T-helper 1 cell treated with Interleukin-12 subunit alpha and Interleukin-12 subunit beta and Interleukin-4 antibody, amounts not matched to agents 30 ng/mL and 1 ng/mL, for 36 hours (primary cell): ENCODE measurements at places on chromosomes 5 and 9. TPM values are rescaled to one million over a fixed set of nuclear protein-coding genes. Genes with fewer than 3 reads are reported as not detected.

OMD gene
- not detected in 2 replicates for total RNA-seq

CDC20B gene
- total RNA-seq: 0.12 and 0.17 TPM in 2 replicates

TMC1 gene
- 0.27 TPM in 1 of 2 replicates, not detected in the other for total RNA-seq

IGFBPL1 gene
- not detected in 2 replicates for total RNA-seq

ADGRV1 gene
- 0.05 TPM in 1 of 2 replicates, not detected in the other for total RNA-seq

PPP1R26 gene
- total RNA-seq: 0.07 and 0.49 TPM in 2 replicates

IRF1 gene
- 533 and 545 TPM in 2 replicates for total RNA-seq

OTULINL gene
- total RNA-seq: 23.9 and 26.6 TPM in 2 replicates

SPINK5 gene
- total RNA-seq: not detected in 2 replicates

LIX1 gene
- total RNA-seq: not detected in 2 replicates

WNK2 gene
- 0.20 and 0.22 TPM in 2 replicates for total RNA-seq
